NCI-H460 (cell line): ENCODE measurements at places on chromosomes 7 and 10. TPM values are rescaled to one million over a fixed set of nuclear protein-coding genes. Genes with fewer than 3 reads are reported as not detected.

Gene DDX50
- 48.2 and 49.1 TPM in 2 replicates for total RNA-seq

DNA sequence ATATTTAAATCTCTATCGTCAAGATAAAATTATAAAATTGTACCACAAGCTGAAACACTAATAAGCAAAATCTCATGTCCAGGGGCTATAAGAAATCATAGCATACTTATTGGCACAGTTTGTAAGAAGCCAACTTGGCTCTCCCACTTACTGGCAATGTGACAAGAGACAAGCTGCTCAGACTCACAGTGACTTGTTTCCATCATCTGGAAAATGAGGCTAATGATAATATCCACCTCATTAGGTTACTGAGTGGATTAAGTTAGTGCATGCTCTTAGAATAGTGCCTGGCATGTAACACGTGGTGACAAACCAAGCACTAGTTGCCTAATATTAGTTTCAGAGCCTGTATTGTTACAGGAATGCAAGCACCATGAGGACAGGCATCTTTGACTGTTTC is 234.4 kb downstream of the GLI3 start:
- DNase-seq: no peak

DNA sequence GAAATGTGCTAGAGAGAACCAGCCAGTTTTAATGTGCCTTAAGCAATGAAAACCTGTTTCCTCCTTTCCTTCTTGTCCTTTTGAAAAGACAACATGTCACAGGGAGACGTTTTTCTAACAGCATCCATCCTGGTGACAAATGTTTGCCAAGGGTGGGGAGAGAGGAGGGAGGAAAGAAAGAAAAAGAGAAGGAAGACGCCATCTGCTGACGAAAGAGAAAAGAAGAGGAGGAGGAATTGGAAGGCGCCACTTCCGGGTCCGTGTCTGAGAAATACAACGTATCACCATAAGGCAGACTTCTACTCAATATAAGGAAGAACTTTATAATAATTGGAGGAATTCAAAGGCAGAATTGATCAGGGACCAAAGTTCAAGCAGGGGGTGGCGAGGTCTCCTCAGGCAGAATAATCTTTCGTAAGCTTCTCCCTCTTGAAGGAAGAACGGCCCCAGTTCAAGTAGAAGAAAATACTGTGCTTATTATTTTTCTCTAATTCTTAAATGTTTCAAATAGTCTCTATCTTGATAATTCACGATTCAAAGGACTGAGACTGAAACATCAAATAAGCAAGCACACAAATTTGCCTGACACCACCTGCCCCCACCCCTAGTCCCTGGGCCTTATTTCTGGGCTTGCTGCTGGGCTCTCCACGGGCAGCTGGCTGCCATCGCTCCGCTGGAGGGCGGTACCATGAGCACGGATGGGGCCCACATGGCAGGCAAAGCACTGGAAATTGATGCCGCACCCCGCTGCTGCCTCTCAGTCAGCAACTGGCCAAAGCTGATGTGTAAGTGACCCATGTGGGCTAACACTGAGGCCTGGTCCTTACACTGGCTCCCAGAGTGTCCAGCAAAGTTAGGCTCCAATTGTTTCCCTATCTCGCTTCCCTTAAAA is 273.7 kb upstream of the KLF14 start:
- peak; percentile 94 for DNase-seq

DNA sequence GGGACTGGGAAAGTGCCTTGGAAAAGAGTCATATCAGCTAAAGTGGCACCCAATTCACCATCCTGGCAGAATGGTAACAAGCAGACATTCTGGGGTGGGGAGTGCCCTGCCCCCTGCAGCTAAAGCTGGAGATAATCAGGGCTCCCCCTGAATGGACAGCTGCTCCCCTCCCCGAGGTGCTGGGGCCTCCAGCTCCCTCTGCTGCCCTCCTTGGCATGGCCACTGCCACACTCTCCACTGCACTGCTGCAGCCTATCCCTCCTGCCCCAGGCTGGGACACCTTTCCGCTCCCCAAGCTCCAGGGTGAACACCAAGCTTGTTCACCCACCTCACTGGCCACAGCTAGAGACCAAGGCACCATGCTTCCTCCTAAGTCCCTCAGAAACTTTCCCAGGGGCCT is 9.8 kb upstream of the PARD3 start:
- no peak for DNase-seq

- DNase-seq: no peak
Observed at GRCh38 chr7:29265208-29265923, 70.8 kb downstream of the CHN2 start.

- DNase-seq: no peak
Observed at GRCh38 chr10:4846775-4847174, 20.8 kb downstream of the AKR1E2 start.
